DMS79 treated with DMSO at 0.1 percent for 48 hours (cell line): ENCODE measurements at places on chromosomes 16 and 17.

DNA sequence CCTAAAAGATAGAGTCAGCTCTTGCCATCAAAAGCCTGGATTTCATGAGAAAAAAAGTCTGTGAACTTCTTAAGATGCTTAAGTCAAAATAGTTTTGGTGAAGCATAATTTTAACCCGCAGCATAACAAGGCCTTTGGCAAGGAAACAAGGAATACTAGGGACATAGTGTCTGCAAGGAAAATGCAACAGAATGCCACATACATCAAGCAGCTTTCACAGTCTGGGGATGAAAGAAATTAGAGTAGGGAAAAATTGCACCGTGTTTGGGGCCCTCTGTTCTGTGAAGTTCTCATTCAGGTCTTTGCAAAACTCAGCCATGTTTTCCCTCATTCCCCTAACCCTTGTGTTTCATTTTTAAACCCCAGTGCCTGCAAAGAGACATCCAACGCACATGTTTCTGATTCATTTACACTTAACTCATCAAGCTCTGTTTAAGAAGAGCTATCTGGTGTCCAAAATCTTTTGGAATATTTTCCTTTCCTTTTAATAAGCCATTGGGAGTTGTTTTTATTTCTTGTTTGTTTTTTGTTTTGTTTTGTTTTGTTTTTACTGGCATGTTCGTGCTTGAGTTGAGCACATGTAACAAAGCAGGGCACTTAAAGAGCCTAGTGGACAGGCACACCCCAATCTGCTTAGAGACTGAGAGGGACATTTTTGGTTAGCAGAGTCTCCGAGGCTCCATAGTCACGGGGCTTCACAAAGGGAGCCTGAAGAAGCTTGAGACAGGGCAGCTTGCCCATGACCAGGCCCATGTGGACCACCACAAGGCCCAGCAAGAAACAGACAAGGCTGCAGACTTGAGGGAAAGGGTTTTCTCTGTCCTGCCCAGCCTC is 116.5 kb downstream of the ANKFN1 start:
- DNase-seq, result no peak

- DNase-seq, result no peak
Measured at GRCh38 chr17:28279411-28279810, 39.6 kb upstream of the TMEM97 start.

DNA sequence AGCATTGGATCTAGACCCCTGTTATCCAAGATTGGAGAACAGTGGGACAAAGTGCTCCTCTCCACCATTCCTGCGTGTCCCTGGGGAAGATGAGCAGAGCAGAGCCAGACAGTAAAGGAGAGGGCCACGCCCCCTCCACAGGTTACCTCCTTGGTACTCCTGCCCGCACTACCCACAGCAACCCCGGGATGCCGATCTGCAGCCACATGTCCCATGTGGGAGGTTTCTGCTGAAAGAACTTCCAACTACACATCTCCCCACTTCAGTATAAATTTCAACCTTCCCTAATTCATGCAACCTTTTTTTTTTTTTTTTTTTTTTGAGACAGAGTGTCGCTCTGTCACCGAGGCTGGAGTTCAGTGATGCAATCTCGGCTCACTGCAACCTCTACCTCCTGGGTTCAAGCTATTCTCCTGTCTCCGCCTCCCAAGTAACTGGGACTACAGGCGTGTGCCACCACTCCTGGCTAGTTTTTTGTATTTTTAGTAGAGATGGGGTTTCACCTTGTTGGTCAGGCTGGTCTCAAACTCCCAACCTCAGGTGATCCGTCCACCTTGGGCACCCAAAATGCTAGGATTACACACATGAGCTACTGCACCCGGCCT is 2.3 kb downstream of the RAB37 start:
- DNase-seq, result no peak

DNA sequence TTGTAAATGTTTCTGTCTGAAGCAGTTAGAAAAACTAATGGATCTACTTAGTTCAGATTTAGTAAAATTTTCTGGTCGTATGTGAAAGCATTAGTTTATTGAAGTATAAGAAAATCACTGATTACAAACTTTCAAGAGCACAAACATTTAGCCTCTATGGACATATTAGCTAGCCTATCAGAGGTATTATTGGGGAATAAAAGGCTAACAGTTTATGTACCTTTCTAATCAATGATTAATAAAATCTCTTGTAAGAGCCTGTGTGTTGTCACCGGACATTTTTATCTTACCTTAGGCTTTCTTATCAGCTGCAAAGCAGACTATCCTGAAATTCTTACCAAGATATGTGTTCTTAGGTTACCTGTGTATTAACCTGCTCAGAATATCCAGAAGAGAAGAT is 21.2 kb downstream of the ZPBP2 start:
- DNase-seq, result no peak

DNA sequence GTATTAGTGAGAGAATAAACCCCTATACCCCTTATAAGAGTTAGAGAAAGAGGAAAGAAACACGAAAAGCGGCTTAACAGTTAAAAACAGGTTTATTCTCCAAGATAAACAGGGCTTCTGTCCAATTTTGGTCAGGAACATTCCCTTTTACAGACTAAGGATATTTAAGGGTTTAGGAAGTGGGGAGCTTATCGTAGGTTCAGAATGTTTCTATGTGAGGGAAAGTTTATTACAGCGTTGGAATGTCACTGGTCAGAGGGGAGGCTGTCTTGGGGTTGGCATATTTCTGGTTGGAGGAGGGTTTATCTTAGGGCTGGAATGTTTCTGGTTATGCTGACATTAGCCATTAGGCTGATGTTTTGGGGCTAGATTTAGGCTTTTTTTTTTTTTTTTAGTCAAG is 34.1 kb upstream of the WWOX start:
- DNase-seq, result no peak

- no peak for DNase-seq
Measured at GRCh38 chr16:87143661-87144121, 173.5 kb downstream of the C16orf95 start.

- DNase-seq, result no peak
Measured at GRCh38 chr17:44010966-44011647, 3.7 kb downstream of the TMEM101 start.

GRCh38 chr16:89313583-89313982 is 96.1 kb downstream of the ZNF778 start:
- DNase-seq, result peak; percentile 24

- DNase-seq, result no peak
Measured at GRCh38 chr16:64280317-64280716, 841.5 kb downstream of the CDH11 start.

DNA sequence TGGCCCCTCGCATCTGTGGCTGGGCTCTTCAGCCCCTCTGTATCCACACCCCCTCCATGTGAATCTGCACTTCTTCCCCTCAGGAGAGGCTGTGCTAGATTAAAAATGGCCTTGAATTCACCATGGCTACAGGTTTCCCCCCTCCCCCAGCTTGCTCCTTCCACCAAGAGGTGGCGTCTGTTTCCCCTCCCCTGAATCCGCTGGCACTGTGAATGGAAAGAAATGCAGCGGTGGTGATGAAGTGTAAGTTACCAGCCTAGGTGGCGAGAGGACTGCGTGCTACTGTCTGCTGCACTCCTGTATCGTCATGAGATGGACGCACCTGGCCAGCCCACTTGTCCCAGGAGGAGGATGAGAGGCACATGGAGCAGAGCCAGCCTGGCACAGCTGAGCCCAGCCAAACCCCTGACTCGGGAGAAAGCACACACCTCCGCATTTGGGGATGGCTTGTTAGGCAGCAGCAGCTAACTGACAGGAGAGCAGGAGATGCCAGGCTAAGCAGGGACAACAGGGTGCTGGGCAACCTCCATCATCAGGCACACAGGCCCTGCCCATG is 26.2 kb downstream of the TNFRSF13B start:
- no peak for DNase-seq

GRCh38 chr16:85983064-85983463 is 84.1 kb downstream of the IRF8 start:
- DNase-seq, result no peak

GRCh38 chr17:15048933-15049794 is 216.0 kb downstream of the PMP22 start:
- DNase-seq, result no peak

- peak; percentile 4 for DNase-seq
Measured at GRCh38 chr16:51839727-51840462, 688.8 kb upstream of the SALL1 start.

DNA sequence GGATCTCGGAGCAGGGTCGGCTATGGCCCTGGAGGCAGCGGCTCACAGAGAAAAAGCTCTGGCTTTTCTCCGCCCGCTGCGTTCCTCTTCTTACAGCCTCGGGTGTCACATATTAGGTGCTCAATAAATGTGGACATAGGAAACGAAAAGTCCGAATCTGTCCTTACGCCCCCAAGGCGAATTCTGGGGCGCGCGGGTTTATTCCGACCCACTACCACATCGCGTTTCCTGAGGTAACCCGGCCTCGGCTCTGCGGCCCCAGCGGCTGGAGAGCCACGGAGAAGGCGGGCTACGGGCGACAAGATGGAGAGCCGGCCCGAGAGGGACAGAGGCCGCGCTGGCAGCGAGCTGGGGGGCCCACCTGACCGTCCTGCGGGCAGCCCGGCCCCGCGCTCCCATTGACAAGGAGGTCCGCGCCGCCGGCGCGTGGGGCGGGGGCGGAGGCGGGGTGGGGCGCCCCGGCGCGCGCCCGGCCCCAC is 573 bp upstream of the GNAO1 start:
- no peak for DNase-seq

DNA sequence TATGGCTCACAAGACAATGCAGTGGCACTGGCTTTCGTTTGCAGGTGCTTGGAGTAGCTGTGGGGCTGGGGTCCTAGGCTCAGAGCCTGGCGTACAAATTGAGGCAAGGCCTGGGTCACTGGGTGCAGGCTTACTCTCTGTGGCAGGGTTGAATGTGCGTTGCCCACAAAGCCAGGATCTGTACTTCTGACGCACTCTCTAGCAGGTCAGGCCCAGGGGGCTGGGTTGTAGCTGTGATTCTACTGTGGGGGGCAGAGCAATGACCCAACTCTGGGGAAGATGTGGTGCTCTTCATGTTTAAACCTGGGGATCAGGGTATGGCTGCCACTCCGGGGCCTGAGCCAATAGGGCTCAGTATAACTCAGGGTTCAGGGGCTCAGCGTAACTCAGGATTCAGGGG is 6.4 kb upstream of the PRSS21 start:
- no peak for DNase-seq

- DNase-seq, result peak; percentile 11
Measured at GRCh38 chr16:56637814-56638750, at the start of gene MT1A. Gene MT1A, plus strand, starts transcription at chr16:56638666. Its CDS starts 73 bp downstream, at chr16:56638739.

DNA sequence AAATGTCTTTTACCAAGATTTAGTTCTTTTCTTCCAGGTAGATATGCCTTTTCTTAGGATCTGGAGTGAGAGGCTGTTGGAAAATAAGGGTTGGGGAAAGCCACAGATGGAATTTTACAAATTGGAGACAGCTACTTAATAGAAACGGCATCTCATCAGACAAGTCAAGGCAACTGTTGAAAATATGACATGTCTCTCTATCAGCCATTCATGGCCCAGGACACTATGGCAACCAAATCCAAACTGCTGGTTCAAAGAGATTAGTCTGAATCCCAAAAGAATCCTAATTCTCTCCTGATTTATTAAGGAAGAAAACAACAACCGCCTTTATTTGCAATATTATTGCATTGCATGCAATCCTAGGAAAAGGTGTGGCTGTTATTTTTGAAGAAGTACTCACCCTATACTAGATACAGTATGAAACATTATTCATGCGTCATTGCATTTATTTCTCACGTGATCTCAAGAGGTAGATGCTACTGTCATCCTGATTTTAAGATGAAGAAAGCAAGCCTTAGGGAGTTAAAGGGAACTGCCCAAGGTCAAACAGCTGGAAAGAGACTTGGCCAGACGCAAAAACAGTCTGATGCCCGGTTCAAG is 12.6 kb upstream of the CEP20 start:
- DNase-seq, result no peak

GRCh38 chr16:10114409-10114808 is 67.8 kb downstream of the GRIN2A start:
- DNase-seq, result peak; percentile 12

DNA sequence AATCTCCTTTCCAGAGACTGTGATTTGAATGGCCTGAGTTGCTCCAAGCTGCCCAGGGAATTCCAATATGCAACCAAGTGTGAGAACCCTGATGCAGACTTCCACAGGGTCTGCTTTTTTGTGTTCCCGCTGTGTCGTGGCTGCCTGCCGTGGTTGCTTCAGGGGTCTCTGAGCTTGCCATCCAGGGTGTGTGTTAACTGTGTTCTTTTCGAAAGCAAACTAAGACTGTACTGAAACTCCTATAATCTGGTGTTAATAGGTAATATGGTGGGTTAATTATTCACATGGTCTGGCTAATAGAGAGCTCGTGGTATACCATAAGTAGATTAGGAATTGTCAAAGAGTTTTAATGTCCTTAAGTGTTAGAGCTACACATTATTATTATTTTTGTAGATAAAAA is 20.7 kb downstream of the UBN1 start:
- no peak for DNase-seq

DNA sequence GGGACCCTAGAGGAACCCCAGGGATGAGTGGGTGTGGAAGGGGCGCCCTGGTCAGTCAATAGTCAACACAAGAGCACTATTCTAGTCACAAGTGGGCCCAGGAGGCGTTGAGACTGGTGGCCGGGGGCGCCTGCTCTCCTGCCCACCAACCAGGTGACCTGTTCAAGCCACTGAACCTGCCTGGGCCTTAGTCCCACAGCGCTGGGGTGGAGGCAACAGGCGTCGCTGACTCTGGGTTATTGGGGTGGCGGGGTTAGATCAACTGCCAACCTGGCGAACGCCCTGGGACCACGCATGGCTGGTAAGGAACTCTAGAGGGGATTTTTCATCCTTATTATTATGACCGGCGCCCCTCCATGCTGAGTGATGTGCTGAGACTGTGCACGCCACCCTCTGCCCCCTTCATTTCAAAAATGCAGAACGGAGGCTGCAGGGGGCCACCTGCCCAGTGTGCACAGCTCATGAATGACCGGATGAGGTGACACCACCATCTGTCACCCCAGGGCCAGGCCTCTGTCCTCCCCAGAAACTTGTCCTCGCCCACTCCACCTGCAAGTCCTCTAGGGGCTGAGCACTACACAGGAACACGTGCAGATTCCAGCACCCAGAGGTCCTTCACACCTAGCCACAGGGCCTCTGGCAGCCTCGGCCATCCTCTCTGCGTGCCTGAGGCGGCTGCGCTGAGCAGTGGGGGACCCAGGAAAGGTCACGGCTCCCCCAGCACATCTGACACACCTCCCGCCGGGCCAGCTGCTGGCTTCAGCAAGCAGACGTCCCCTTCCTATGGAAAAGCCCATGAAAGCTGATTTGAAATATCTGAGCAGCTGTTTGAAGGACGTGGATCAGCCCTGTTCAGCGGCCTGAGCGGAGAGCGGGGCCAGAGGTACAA is 51.6 kb upstream of the DNAH17 start:
- DNase-seq, result no peak

- no peak for DNase-seq
Measured at GRCh38 chr17:72030067-72030899, 90.5 kb upstream of the SOX9 start.

GRCh38 chr17:69630056-69630635 is 215.6 kb downstream of the MAP2K6 start:
- DNase-seq, result no peak

- no peak for DNase-seq
Measured at GRCh38 chr17:61401389-61402072, 1.9 kb downstream of the TBX2 start.
